HS-5 (cell line): ENCODE measurements at places on chromosomes 7 and 10.
A peak's percentile ranks its signal among the peaks of the same experiment; 100 is the strongest.

GRCh38 chr7:27200761-27201579 lies 1.1 kb upstream of the HOXA13 start:
- no peak for DNase-seq

DNA sequence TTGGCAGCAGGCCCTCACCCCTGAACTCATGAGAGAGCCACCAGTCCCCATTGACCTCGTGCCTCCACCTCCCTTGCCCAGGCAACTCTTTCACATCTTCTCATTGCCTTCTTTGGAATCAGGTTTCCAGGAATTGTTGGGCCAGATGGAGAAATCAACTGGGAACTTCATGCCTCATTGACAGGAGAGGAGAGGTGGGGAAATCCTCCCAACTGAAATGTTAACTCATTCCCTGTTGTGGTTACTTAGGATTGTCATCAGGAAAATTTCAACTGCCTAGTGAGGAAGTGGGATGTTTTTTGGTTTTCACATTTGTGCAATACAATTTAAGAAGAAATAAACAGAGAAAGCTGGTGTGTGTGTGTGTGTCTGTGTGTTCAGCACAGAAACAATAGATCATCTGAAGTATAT lies 106.6 kb upstream of the INHBA start:
- DNase-seq, result peak; percentile 38

DNA sequence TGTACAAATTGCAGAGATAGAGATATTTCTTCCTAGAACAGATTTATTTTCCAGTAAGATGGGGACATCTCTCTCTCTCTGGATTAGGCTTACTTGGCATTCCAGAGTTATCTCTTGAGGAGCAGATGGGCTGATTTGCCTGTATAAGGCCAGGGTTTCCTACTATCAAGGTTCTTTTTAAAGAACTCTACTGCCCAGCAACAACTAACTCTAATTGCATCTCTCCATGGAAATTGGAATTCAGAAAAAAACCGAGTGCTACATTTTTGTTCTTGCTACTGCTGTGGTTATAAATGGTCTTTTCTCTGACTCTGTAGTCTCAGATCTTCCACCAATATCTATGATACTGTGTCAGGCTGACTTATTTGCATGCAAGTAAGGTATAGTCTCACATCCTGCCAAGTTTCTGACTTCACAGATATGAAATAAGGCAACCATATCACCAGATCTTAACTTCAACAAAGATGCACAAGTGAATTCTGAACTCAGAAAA lies 161.1 kb downstream of the CRPPA start:
- DNase-seq, result no peak

GRCh38 chr7:158127241-158127640 lies 460.4 kb downstream of the PTPRN2 start:
- DNase-seq, result no peak

- no peak for DNase-seq
These were observed 155.2 kb downstream of the ZNF365 start for GRCh38 chr10:62529396-62529795.

- no peak for DNase-seq
These were observed 5.0 kb upstream of the PAXIP1 start for GRCh38 chr7:155007947-155008346.

DNA sequence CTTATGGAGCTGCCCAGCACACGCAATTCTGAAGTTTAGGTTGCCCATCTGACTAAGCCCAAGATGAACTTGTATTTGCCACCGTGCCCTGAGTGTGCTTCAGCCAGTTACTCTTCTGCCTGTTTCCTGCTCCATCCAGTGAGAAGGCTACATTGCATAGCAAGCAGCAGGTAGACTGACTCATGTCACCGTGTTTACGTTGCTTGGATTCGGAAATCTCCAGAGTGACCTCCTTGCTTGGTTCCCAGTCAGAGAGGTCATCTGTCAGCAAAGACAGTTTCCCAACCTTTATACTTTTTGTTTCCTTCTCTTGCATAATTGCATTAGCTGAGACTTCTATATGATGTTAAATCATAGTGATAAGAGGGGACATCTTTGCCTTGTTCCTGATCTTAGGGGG lies 30.9 kb downstream of the NACAD start:
- no peak for DNase-seq

GRCh38 chr7:106381252-106381651 lies 96.5 kb upstream of the NAMPT start:
- no peak for DNase-seq
